ENCODE measurements at places on chromosomes 1 and 21.

DNA sequence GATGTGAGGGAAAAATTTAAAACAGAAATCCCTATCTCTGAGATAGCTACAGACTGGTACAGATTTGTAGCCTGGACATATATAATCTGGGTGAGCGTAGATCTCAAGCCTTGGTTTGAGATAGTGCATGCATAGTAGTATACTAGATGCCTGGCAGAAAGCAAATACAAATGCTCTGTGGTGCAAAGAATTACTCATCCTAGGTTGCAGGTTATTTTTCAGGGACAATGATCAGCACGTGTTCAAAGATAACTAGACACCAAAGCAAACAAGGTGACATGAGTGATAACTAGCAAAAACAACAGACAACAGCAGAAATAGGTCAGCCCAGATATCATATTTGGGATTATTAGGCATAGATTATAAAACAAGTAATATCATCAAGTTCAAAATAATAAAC is 292.5 kb downstream of the HLX start:
- DNase-seq = no peak

- DNase-seq = no peak
Observed at GRCh38 chr21:14913638-14914037, 151.2 kb downstream of the NRIP1 start.

DNA sequence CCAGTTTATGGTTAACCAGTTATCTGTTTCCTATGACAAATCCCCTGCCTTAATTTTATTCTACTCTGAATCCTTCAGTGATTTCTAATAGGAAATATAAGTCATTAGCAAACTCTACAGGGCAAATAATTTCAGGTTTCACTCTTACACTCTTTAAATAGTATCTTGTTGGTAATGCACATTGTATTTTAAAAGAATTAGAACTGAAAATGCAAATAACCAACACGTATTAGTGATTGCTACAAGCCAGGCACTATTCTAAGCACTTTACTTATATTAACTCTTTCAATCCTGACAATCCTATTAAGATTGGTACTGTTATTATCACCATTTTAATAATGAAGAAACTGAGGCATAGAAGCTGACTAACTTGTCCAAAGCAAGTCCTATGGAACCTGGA is 48.3 kb upstream of the LHX8 start:
- no peak for DNase-seq

DNA sequence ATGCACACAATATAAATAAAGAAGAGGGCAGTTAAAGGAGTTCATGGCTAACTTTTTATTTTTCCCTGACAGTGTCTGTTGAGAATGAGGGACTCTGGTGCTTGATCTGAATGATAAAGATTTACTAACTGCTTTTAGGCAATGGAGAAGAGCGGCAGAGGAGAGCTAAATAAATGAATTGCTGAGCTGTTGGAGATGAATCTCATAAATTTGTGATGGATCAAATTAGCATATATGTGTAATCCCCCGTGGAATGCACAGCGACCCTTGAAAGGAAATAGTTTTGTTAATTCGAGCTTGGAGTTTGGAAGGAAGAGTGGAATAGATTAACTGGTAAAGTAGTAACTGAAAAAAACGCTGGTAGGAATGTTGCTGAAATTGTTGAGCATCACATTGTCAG is 40.2 kb downstream of the HMCN1 start:
- no peak for DNase-seq

- no peak for DNase-seq
Observed at GRCh38 chr1:202197653-202198365, 4.2 kb downstream of the LGR6 start.

DNA sequence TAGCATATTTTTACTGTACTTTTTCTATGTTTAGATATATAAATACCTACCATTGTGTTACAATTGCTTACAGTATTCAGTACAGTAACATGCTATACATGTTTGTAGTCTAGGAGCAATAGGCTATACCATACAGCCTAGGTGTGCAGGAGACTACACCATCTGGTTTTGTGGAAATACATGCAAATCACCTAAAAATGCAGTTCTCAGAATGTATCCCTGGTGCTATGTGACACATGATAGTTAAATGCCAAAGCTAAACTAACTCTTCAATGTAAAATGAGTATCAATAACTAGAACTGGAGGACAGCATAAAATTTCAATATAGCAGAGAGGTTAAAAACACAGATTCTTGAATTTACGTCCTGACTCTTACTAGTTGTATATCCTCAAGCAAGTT is 14.8 kb downstream of the NUCKS1 start:
- DNase-seq = no peak

- DNase-seq = no peak
Observed at GRCh38 chr1:43302721-43303470, 2.1 kb downstream of the TIE1 start.

DNA sequence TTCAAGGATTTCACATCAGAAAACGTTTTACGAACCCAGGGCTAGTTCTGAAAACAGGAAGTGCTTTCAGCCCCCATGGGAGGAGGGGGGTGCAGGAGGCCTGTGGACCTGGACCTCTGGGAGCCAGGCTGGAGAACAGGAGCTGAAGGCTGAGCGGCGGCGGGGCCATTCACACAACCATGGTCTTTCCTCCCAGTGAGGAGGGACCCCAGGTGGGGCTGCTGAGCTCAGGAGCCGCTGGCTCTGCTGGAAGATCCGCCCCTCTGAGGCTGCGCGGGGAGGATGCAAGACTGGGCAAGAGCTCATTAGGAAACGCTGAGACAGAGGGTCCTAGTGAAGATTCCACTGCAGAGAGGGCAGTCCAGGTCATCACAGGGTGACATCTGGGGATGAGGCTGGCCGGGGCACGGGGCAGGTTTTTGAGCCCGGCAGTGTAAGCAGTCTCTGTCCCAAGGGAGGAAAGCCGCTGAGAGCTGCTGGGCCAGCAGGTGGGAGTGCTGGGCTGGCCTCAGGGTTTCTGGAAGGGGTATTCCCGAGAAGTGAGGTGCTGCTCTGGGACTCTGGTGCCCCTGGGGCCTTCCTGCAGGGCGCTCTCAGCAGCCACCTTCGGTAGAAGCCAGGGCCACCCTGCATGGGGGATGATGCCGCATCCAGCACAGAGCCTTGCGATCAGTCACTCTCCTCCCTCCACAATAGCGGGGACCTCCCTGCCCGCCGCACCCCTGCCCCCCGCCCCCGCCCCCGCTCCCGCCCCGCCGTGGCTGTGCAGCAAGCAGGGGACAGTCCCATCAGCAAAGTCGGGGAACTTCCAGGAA is 7.5 kb downstream of the MX2 start:
- DNase-seq = peak; percentile 87

- DNase-seq = no peak
Observed at GRCh38 chr1:4415476-4415875, 238.9 kb upstream of the AJAP1 start.

- no peak for DNase-seq
Observed at GRCh38 chr1:222561656-222562055, 13.8 kb upstream of the HHIPL2 start.

- peak; percentile 69 for DNase-seq
Observed at GRCh38 chr1:204520834-204521709, 4.9 kb downstream of the MDM4 start.

DNA sequence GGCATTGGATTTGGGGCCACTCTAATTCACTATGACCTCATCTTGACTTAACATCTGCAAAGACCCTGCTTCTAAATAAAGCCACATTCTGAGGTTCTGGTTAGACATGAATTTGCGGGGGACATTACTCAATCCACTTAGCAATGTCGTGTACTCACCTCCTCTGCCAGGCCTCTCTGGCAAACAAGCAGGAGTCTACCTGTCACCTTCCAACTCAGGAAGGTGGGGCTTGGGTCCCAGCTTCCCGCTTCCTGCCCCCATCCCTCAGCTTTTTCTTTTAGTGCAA is 177.8 kb downstream of the PSMG1 start:
- DNase-seq = peak; percentile 48

GRCh38 chr1:23804183-23804835 is 3.8 kb upstream of the GALE start:
- no peak for DNase-seq

DNA sequence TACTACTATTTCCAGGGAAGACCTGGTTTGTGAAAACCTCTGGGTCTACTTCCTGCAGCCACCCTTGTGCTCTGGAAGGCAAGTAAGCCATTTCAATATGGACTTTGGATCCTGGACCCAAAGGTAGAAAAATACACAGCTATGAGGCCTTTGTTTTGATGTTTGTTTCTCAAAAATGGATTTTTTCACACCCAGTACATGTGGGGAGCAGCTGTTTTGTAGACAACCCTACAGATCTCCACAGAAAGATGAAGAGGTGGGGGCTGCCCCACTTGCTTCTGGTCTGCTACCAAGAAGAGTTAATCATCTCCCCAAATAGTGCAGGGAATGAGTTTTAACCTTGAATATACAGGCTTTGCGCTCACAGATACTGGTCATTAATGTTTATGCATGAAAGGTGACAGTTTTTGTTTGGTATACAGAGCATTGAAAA is 29.2 kb downstream of the ZNF281 start:
- DNase-seq = no peak

GRCh38 chr1:40625076-40625475 is 40.4 kb downstream of the RIMS3 start:
- peak; percentile 37 for DNase-seq

GRCh38 chr1:27366113-27366410 is 699 bp downstream of the MAP3K6 start:
- DNase-seq = peak; percentile 93

- peak; percentile 23 for DNase-seq
Observed at GRCh38 chr1:94925561-94926125, 1.3 kb downstream of the CNN3 start.

DNA sequence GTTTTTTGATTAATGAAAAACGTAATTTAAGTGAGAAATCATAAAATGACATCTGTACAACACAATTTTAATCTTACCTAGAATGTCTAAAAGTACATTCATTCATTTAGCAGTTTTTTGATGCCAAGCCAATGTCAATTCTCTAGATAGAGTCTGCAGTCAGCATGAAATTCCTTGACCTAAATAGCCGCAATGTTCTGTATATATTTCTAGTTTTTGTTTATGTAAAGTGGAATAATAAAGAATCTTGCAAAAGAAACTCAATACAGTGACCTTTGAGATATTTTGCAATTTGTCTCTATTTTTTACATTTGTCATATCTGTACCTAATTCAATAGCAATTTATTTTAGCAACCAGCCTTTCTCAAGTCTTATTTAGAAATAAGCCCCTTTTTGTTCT is 176.0 kb downstream of the ATP6V1G3 start:
- DNase-seq = no peak

GRCh38 chr1:239178961-239179360 is 207.4 kb upstream of the CHRM3 start:
- DNase-seq = no peak

GRCh38 chr1:59771361-59771760 is 43.4 kb upstream of the HOOK1 start:
- DNase-seq = no peak

GRCh38 chr1:231550448-231550781 is 21.9 kb downstream of the TSNAX start:
- peak; percentile 30 for DNase-seq

DNA sequence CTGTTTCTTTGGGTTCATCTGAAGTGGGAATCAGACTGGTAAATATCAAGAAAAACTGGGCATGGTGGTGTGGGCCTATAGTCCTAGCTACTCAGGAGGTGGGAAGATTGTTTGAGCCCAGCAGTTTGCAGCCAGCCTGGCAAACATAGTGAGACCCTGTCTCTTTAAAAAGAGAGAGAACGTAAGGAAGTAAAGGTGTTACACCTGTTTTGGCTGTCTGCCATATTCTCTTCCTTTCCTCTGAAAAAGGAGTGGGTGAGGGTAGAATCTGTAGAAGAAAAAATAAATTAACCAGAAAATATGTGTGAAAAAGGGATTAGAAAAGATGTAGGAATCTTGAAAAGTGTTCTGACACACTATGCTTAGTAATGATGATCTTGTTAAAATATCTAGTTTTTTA is 20.0 kb downstream of the AHCYL1 start:
- no peak for DNase-seq

DNA sequence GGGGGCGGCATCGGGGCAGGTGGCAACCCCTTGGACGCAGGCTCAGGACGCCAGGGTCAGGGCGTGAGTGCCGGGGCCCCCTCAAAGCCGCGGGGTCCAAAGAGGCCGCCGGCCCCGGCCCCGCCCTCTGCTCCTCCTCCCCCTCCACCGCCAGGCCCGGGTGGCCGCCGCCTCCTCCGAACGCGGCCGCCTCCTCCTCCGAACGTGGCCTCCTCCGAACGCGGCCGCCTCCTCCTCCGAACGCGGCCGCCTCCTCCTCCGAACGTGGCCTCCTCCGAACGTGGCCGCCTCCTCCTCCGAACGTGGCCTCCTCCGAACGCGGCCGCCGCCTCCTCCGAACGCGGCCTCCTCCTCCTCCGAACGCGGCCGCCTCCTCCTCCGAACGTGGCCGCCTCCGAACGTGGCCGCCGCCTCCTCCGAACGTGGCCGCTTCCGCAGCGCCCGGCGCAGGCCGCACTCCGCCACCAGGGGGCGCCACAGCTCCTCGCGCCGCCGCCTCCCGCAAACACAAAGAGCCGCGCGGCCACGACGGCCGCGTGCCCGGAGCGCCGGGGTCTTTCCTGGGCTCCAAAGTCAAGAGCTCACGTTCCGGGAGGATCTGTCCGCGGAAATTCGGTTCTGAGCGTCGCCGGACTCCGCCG is 19.3 kb upstream of the SAMD11 start:
- peak; percentile 84 for DNase-seq

- DNase-seq = peak; percentile 71
Observed at GRCh38 chr1:25028907-25029599, 99.0 kb upstream of the RUNX3 start.

DNA sequence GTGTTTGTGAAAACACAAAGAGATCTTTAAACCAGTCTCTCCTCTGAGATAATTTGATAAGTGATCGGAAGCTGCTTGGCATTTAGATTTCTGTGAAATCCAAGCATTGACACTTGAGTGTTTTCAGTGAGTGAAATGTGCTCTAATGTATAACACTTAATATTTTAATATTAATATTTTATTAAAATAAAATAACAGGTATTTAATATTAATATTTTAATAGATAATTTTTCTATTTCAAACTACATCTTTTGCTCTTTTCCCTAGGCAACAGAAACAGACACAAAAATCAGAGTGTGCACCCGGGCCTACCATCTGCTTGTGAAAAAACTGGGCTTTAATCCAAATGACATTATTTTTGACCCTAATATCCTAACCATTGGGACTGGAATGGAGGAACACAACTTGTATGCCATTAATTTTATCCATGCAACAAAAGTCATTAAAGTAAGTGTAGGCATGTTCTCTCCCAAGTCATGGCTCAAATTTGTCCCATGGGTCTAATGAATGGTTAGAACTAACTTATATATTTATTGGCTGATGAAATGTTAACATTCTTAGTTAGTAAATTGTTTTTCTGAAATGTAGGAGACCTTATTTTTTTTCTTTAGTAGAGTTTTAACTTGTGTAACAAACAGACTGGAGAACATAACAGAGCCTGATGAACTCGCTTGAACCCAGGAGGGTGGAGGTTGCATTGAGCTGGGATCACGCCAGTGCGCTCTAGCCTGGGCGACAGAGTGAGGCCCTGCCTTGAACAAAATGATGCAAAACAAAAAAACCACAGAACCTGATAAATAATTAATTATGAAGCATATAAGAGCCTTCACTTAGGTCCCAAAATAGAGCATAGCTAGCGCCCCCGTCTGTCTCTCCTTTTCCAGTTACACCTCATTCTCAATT is 55.2 kb downstream of the MTR start:
- no peak for DNase-seq

All from NB4 (cell line).